ENCODE measurements at places on chromosomes 11 and 22.

GRCh38 chr11:19557185-19557584 lies 155.5 kb upstream of the NAV2 start:
- DNase-seq: no peak

GRCh38 chr11:63841554-63841953 lies 2.6 kb downstream of the MARK2 start:
- no peak for DNase-seq

DNA sequence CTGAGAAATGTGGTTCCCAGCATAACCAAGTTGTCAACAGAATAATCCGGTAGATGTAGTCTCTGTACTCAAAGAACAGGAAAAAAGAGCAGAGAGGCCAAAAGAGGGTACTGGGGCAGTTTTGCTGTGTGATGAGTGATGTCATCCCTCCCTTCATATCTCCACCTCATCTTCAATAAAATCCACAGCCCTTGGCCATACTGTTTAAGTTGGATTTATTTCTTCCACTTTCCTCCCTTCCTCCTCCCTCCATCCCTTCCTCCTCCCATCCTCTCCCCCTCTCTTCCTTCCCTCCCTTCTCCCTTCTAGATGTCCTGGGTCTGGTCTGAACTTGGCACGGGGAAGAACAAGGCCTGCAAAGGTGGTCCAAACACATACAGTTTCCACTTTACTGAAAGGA lies 18.2 kb upstream of the GRK3 start:
- no peak for DNase-seq

GRCh38 chr22:45090497-45090910 lies 73.2 kb upstream of the NUP50 start:
- DNase-seq: no peak

- DNase-seq: no peak
These were observed 48.0 kb downstream of the IGLL5 start for GRCh38 chr22:22935546-22936157.

- no peak for DNase-seq
These were observed 3.3 kb upstream of the HTR3A start for GRCh38 chr11:113971506-113972195.
